ENCODE measurements at places on chromosomes 3 and 15.

- DNase-seq = no peak
Measured at GRCh38 chr3:184506561-184506991, 55.0 kb upstream of the EPHB3 start.

DNA sequence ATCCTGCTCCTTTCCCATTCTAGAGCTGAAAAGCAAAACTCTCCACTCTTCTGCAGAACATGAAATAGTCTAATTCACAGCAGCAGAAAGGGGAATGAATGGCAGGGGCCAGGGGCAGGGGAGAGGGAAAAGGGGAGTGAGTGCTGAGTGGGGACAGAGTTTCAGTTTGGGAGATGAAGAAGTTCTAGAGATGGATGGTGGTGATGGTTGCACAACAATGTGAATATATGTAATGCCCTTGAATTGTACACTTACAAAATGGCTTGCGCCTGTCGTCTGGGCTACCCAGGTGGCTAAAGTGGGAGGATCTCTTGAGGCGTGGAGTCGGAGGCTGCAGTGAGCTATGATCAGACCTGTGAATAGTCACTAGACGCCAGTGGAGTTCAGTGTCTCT lies 78.5 kb upstream of the MEF2A start:
- no peak for DNase-seq

GRCh38 chr3:181782306-181782954 lies 70.7 kb downstream of the SOX2 start:
- no peak for DNase-seq

DNA sequence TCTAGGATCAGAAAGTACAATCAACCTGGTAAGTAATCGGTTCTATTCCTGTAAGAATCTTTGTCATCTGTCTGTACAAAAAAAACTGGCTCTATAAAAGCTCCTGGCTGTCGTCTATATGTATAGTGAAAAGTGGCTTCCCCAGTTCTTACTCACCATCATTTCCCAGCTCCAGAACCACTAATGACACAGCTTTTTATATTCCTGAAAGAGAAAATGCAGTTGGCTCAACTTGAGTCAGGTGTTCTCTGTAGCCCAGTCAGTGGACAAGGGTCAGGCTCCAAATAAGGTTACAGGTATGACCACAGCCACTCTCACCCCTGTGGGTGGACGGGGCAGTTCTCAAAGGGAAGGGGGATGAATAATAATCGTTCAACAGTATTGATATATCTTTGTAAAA lies 85.1 kb downstream of the AP4E1 start:
- no peak for DNase-seq

DNA sequence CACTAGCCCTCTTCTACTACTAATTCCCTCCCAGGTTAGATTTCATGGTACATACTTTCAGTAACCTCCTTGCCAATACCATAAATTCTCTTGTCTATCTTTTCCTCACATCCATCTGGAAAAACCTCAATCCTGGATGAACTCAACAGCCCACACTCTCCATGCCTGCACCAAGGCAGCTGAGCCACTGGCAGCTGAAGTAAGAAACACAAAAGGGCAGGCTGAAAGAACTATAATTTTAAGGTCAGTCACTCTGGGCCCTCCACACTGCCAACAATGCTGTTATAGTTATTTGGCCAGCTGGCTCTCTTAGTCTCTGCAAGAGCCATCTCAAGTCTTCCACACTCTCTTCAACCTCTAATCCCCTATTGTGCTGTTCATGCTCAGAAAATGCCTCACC lies 15.1 kb upstream of the TIPARP start:
- DNase-seq = no peak

- DNase-seq = no peak
Measured at GRCh38 chr15:69035205-69035917, 20.9 kb downstream of the NOX5 start.

- no peak for DNase-seq
Measured at GRCh38 chr3:113662824-113663223, 33.6 kb downstream of the USF3 start.

GRCh38 chr15:58178668-58179067 lies 40.5 kb downstream of the AQP9 start:
- no peak for DNase-seq

DNA sequence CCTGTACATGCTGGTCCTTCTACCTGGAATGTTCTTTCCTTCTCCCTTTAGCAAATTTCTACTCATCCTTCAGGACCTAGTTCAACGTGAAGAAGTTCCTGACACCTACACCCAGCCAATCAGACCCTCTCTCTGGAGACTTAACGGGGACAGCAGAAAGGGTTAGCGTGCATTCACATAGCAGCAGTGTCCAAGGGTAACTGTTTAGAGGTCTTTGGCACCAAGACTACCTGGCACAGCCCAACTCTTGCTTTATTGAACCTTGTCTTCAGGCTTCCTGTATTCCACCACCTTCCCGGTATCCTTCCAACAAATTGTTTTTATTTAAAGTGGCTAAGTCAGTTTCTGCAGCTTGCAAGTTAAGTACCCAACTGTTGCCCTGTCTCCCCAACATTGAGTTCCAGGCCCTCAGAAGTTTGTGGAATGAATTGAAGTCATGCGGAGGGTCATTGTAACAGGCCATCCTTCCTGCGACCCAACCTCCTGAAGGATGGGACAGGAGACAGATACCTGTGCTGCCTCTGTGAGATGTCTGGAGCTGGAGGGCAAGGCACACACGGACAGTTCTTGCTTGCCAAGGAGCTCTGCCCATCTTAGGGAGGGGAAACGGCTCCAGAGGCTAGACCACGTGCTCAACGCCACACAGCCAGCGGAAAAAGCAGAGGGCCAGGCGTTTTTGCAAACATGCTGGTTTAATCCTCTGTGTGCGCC lies 14.4 kb upstream of the WNT7A start:
- no peak for DNase-seq

DNA sequence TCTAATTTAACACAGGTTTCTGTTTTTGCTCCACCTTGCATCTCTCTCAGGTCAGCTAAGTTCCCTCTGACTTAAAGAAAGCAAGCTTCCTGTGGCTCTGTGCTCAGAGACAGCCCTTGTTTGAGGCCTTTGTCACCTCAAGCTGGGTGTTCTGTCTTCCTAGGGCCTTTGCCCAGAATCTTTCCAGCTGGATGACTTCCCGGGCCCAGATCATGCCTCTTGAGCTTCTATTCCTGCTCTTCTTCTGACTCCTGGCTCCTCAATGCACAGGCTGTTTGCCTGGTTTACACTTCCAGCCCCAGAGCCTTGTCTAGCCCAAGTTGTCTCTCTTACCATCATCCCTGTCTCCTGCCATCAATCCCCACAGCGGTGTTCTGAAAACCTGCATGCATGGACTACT lies 300.6 kb downstream of the VPS13C start:
- DNase-seq = no peak

DNA sequence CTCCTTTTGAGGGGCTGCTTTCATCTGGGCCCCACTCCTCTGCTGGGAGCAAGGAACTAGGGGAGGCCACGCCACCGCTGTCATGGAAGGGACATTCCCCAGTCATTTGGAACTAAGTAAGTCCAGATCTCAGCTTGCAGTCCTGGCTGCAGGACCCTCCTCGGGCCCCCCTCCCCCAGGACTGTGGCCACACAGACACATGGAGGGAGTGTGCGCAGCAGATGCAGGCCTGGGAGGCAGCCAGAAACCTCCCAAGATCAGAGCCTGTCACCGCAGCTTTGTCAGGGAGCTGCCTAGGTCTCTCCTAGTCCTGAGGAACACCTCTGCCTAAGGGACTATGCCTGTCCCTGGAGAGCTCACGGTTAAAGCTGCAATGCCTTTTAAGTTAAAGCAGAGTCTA lies 7.3 kb upstream of the SEMA3F start:
- DNase-seq = no peak

DNA sequence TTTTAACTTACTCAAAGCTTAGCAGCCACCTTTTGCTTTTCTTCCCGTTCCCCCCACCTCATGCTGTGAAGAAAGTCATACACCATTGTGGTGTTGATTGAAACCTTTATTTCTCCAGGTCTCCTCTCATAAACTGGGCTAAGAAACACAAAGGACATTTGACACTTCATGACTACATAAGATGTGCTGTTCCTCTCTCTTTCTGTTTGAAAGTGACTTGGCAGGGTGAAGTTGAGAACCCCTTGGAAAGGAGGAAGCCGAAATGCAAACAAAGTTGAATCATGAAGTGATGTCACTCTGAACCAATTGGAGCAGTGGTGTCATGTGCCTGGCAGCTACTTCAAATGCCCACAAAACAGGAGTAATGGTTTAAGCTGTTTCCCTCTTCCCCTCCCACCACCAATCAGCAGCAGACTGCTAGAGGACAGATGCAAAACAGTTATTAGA lies 174.7 kb downstream of the IGF1R start:
- DNase-seq = no peak

Measured in RWPE2 (cell line).